Stimulated activated CD4-positive, alpha-beta T cell treated with anti-CD3 and anti-CD28 coated beads, TNF-alpha, amount 100 ng/mL, for 4 hours (primary cell): ENCODE measurements at places on chromosomes 3 and 15.

DNA sequence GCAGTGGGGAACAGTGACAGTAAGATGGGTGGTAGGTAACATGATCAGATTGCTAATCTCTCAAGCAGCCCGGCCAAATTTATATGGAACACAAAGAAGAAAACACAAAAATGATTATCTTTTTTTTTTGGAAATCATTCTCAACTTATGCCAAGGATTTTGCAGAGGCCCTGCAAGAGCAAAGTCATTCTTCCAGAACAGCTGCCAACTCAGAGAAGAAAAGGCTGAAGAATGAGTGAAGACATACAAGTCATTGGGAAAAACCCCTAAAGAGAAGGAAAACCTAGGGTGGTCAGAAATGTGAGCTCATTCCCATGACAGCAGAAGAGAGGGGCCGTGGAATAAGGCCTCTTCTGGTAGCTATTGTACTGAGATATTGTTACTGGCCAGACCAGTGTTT is 246.7 kb downstream of the SHOX2 start:
- no peak for DNase-seq

DNA sequence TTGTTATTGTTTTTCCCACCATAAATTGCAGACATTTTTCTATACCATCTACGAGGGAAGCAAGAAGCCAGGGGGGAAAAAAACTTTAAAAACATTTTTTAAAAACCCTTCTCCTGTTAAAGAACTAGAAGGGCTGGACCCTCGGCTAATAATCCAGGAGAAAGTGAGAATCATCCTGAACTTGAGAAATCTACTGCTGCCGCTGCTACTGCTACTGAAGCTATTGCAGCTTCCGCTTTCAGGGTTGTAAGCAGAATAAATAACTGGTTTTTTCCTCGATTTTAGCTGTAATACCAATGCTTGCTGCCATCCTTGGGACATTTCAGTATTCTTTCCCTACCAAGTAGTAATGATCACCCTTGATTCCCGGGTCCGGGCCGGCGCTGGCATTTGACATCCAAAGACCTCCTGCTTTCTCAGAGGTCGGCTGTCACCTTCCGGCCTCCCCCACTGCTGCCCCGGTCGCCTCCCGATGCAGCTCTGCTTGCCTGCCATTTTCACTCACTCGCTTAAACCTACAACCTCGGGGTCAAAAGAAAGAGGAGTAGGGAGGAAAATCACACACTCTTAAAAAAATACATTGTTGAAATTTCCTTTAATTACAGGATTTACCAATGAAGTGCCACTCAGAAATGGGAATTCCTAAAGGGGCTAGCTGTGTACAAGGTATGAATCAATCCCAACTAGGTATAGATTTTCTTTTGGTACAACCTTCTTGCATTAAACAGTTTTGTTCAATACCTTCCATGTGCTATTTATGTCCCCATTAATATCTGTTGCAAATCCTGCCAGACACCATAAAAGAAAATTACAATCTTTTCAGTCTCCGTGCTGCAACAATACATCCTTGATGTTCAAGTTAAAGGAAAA is 674 bp upstream of the MECOM start:
- DNase-seq = no peak

DNA sequence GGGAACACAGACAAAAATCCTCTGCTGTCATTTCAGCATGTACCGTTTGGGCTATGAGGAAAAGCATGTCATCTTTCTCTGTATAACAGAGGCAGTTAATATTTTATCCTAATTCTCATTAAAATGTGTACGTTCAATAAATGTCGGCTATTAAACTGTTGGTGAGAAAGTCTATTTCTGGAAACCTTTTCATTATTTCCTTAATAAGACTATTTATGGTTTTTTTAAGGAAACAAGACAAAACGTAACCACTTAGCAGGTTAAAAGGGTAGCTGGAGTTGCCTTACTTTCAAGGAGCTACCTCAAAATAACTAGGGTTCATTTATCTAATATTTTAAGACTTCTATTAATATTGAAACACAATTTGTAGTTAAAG is 1.8 kb upstream of the STT3B start:
- no peak for DNase-seq

DNA sequence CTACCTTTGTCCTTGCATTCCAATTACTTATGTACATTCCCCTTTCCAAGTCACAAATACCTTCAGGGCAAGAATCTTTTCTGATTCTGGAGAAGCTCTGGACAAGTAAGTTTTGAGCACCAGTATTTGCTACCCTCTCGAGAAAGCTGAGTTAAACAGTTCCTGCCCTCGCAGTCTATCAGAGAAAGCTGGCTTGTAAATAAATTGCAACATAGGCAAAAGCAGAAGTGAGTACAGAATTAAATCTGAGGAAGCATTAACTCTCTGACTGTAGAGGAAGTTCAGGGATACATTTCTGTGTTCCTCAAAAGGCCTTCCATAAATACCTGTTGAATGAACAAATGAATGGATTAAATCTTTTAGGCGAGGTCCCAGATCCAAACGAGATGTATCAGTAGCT is 1.2 kb downstream of the OSBPL11 start:
- no peak for DNase-seq

DNA sequence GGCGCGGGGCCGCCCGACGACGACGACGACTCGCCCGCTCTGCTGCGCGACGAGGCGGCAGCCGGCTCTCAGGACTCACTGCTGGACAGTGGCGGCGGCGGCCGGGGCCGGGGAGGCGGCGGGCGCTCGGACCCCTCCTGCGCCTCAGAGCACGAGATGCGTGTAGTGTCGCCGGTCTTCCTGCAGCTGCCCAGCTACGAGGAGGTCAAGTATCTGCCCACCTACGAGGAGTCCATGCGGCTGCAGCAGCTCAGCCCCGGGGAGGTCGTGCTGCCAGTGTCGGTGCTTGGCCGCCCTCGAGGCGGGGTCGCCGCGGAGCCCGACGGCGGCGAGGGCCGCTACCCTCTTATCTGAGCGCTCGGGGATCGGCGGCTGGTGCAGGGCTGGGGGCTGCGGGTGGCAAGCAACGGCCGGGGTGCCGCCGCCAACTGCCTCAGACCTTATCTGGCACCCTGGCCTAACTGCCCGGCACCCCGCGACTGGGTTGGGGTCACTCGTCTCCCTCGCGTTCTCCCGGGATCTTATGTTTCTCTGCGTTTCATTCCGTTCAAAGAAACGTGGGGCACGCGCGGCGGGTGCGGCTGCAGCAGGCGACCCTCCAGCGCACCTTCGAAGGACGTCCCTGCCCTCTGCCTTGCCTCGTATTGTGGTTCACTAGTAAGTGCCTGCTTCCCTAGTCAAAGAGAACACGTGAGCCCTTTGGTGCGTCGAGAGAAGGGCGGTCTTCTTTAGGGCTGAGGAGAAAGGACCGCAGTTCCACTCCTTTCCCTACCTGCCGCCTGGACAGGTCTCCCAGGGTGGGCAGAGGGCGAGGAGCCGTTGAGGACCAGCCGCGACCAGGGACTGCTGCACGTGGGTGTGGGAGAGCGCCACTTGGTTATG is 1.0 kb downstream of the C3orf80 start:
- no peak for DNase-seq

- no peak for DNase-seq
Observed at GRCh38 chr15:69685512-69686452, 233.2 kb downstream of the RPLP1 start.

DNA sequence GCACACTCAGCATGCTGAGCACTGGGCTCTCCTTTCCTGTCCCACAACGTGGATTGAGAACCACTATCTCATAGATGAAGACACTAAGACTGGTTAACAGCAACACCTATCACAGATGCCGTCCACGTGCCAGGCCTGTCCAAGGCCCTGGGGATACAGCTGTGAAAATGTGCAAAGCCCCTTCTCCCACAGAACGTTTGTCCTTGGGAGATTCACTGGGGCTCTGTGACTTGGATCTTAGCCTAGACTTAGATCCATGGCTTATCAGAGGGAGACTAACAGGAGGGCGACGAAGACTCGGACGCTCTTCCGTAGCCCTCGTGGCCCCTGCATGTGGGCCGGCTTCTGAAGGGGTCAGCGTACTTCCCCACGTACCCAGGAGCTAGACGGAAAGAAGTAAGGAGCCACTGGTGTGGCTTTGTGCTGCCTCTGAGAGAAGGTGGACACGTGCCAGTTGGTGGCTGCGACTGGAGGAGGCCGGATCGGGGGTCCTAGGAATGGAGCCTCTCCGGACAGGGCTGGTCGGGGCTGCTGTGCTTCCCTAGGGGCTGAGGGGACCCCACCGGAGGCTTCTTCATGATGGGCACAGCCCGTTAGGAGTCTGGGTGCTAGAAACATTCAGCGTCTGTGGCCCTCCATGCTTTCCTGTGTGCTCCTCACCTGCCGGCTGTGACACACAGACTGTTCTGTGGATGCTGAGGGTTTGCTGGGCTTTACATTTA is 964 bp downstream of the NRROS start:
- DNase-seq = no peak
